B cell (primary cell): ENCODE measurements at places on chromosomes 7 and 10. TPM values are rescaled to one million over a fixed set of nuclear protein-coding genes. Genes with fewer than 3 reads are reported as not detected.

GRCh38 chr7:31788883-31789680 is 102.1 kb downstream of the PPP1R17 start:
- DNase-seq: no peak

GRCh38 chr7:46207931-46208634 is 287.0 kb upstream of the IGFBP3 start:
- DNase-seq: no peak

DNA sequence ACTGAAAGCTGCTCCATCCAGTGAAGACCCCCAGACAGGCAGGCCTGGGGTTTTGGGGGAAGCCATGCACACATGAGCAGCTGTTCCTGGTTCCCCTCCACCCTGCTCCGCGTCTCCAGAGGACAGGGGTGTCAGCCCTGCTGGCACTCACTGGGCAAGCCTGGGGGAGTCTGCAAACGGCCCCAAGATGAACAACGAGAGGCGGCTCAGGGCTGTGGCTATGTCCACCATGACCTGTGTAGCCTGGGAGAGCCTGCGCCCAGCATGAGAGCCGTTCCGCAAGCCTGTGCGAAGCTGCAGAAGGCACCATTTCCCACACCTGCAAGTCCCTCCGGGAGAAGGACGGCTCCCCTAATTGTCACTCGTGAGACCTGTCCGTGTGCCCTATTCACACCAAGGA is 59.5 kb downstream of the DPYSL4 start:
- DNase-seq: no peak

- DNase-seq: no peak
Measured at GRCh38 chr10:77349226-77349625, 288.4 kb downstream of the KCNMA1 start.

DNA sequence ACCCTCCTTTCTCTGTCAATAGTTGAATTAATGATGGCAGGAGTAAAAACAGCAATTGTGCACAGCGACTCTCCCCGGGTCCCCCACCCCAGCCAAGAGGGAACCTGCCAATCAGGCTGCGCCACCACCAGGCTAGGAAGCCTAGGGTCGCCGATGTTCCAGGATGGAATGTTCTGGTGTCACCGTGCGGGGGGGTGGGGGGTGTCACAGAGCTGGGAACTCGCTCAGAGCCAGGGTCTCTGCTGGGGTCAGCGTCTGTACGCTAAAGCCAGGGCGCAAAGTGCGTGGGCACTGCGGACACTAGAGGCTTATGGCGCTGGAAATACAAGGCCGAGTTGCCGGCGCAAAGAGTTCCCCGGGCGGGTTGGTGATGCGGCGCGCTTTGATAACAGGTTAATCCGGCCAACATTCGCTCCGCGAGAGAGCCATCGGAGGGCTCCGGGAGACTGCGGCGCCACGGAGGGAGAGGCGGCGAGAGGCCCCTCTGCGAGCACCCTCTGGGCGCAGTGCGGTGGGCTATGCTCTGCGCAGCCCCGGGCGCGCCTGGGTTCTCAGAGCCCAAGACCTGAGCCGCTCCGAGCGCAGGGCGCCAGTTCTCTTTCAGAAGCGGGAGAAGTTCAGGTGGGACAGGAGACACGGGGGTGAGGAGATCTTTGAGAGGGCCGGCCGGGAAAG is 192.3 kb downstream of the EMX2 start:
- no peak for DNase-seq

Gene SLC39A12
- not detected in 2 replicates for total RNA-seq

DNA sequence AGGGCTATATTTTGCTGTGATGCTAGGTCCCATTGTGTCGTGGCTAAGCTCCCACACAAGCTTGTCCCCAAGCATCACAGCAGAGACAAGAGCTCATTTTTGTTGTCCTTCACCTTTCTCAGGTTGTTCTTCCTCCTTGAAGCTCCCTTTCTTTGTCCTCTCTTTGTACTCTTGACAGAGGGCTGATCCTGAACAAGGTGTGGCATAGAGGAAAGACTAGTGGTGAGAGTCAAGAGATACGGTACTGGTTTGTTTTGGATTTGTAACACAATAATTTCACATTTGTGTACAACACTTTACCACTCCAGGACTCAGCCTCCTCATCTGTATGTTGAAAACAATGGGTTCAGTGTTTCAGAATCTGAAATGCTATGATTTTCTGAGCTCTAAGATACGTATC is 41.0 kb downstream of the MAGI2 start:
- DNase-seq: no peak

Gene HOXA9
- not detected in 2 replicates for total RNA-seq

GRCh38 chr7:29254591-29254990 is 60.0 kb downstream of the CHN2 start:
- DNase-seq: no peak

Gene RSPH10B2
- total RNA-seq: 1.4 and 1.6 TPM in 2 replicates

GRCh38 chr10:5343561-5343960 is 21.2 kb upstream of the UCN3 start:
- DNase-seq: no peak

Gene TFEC
- total RNA-seq: 33.1 and 36.3 TPM in 2 replicates

Gene CALHM3
- total RNA-seq: not detected in 2 replicates

DNA sequence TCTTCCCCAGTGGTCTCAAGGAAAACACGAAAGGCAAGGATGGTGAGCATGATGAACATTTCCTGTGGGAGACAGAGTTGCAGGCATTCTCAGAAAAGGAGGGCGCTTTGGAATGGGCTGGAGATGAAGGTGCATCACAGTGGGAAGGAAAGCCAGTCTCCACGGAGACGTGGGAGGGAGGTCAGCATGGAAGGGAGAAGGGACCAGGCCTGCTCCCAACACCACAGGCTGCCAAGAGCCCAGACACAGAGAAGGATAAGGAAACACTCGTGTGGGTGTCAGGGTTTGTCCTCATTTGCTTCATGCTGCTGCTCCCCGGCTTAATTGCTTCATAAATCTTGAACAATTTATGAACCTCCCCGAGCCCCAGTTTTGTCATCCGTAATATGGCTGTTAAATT is 231.5 kb upstream of the ZNF32 start:
- no peak for DNase-seq

Gene TMEM196
- total RNA-seq: not detected in 2 replicates

Gene SPAG6
- total RNA-seq: not detected in 2 replicates

DNA sequence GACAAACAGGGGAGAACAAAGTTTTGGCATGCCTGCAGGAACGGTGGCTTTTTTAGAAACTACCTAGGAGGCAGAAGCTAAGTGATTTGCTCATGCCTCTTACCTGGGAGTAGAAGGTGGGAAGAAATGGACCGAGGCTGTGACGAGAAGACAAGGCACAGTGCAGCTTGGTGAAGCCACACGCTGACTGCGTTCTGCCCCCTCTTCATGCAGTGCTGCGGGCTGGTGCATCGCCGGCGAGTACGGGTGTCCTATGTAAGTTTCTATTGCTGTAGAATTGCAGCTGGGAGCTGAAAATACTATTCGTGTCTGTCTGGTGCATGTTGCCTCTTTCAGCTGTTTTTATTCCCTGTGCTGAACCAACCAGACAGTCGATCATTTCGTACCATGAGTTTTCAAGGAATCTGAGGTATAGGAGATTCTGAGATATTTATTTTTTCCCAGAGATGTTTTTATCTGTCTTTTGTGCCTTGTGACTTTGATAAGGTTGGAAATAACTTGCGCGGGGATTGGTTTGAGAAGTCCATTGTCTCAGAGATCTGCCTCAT is 120.9 kb downstream of the CACNB2 start:
- no peak for DNase-seq

- no peak for DNase-seq
Measured at GRCh38 chr7:27116962-27117886, 13.3 kb downstream of the HOXA4 start.

- no peak for DNase-seq
Measured at GRCh38 chr10:86082556-86082955, 284.0 kb downstream of the GRID1 start.

- DNase-seq: no peak
Measured at GRCh38 chr7:152511736-152512135, 75.9 kb upstream of the KMT2C start.

Gene DIP2C
- 1.5 and 1.9 TPM in 2 replicates for total RNA-seq

Gene SLC25A13
- total RNA-seq: 30.9 and 39.6 TPM in 2 replicates

DNA sequence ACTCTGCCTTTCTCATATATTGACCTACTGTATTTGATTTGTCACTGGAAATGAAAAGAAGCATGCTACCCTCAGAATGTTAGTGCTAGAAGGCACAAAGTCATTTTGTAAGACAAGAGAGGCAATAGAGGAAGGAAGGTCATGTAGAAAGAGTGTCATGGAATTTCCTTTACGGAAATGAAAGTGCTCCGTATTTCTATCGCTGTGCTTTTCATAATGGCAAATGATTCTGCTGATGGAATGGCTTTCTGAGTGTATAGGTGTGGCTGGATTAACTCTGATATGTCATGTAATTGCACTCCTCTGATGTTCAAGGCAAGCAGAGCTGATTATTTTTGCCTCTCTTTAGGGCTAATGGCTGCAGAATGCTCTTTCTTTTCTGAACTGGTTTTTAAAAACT is 15.5 kb upstream of the STEAP4 start:
- no peak for DNase-seq

GRCh38 chr7:18503126-18503866 is 7.7 kb downstream of the HDAC9 start:
- peak; percentile 61 for DNase-seq

DNA sequence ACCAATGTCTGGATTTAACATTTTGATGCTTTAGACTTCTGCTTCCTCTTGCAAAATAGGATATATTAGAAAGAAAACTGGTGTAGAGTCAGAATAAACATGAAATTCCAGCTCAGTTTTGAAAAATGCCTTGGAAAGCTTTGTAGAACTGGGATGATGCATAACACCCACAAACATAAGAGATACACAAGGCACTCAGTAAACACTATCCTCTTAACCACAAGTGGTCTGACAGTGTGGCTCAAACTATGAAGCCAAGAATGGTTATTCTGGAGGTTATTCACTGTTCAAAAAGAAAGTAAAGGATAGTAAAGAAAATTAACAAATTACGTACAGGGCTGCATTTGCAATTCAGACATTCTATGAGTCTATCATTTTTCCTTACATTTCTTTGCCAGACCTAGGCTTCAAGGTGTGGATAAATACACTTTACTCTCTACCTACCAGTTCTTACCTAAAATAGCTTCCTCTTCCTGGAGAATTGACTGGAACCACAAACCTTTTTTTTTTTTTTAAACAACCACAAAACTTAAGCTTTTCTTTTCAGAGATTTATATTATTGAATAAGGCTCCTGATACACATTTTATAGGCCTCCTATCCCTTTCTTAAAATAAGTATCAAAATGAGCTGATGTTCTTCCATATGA is 9.0 kb upstream of the RSBN1L start:
- no peak for DNase-seq

- no peak for DNase-seq
Measured at GRCh38 chr7:95011146-95011928, 103.9 kb downstream of the PPP1R9A start.

GRCh38 chr7:43135129-43135528 is 22.7 kb downstream of the HECW1 start:
- DNase-seq: no peak

Gene RFC2
- total RNA-seq: 33.2 and 36.4 TPM in 2 replicates

GRCh38 chr7:47639495-47640110 is 57.7 kb upstream of the TNS3 start:
- no peak for DNase-seq

Gene LRRC4
- 1.2 and 1.5 TPM in 2 replicates for total RNA-seq

DNA sequence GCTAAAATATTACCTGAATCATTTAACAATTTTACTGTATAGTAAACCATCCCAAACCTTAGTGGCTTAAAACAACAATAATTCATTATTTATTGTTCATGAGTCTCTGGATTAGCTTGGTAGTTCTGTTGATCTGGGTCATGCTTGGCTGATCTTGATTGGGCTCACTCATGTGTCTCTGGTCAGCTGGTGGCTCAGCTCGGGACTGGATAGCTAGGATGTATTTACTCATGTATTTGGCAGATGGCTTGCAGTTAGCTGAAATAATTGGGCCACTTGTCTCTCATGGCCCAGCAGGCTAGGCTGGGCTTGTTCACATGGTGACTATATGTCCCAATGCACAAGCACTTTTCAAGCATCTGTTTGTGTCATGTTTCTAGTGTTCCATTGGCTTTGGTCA is 262.8 kb downstream of the BBS9 start:
- DNase-seq: no peak

GRCh38 chr7:158446706-158447105 is 140.9 kb downstream of the PTPRN2 start:
- no peak for DNase-seq

GRCh38 chr10:46297406-46298204 is 10.8 kb downstream of the ANTXRL start:
- no peak for DNase-seq

DNA sequence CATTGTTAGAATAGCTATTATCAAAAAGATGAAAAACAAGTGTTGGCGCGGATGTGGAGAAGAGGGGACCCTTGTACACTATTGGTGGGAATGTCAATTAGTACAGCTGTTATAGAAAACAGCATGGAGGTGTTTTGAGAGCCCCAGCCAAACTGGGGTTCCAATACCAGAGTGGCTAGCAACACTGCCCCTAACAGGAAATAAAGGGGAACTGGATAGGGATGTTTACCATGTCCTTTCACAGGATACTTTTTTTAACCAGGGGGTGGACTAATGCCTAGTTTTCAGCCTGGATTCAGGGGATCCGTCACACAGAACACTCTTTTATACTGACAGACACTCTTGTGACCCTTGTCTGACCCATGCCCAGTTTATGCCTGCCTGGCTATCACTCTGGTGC is 6.9 kb upstream of the GSTK1 start:
- no peak for DNase-seq

Gene DLX5
- total RNA-seq: not detected in 2 replicates

GRCh38 chr7:39102234-39102633 is 124.5 kb downstream of the POU6F2 start:
- no peak for DNase-seq

Gene SPDYE9
- not detected in 2 replicates for total RNA-seq

DNA sequence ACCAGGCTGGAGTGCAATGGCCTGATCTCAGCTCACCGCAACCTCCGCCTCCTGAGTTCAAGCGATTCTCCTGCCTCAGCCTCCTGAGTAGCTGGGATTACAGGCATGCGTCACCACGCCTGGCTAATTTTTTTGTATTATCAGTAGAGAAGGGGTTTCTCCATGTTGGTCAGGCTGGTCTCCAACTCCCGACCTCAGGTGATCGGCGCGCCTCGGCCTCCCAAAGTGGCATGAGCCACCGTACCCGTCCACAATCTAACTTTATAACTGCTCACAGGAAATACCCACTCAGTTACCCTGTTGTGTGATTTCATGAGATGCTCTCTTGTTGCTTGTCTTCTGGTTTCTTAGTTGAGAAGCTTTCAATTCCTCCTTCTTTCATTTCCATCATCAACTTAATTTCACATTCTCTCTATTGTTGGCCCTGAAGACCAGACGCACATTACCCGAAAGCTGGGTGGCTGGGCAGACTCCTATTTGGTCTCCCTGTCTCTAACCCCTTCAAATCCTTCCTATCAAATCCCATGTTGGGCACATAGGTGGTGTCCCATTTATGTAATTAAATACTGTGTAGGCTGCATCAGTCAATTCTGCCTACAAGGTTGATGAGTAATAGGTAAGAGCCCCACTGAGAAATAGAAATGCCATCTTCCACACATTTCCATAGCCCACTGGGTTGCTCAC is 1.1 kb upstream of the GSTO2 start:
- DNase-seq: no peak

Gene AOAH
- total RNA-seq: 4.7 and 5.0 TPM in 2 replicates

Gene SAP25
- total RNA-seq: 46.3 and 51.7 TPM in 2 replicates

DNA sequence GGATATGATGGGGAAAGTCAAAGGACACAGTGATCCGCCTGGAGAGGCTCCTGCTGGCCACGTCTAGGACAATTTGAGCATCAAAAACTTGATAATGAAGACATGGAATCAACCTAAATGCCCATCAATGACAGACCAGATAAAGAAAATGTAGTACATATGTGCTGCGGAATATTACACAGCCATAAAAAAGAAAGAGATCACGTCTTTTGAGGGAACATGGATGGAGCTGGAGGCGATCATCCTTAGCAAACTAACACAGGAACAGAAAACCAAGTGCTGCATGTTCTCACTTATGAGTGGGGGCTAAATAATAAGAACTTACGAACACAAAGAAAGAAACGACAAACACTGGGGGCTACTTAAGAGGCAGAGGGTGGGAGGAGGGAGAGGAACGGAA is 124.9 kb downstream of the PRKAG2 start:
- no peak for DNase-seq
